GOT3 (cell line): ENCODE measurements at places on chromosomes 6 and 20.

DNA sequence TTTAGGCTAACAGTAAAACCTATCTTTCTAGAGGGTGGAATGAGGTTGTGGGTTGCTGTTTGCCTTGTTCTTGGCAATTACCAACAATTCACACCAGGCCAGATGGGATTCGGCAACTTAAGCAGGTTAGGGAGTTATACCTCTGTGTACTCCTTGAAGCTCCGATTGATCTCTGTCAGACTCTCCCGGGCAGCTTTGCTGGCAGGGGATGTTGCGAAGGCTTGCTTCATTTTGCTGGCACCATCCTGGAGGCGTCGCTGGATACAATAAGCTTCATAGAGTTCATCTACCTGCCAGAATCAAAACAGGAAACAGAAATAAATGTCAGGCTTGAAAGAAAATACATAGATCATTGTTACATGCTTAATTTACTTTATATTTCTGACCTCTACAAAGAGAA, 66.4 kb upstream of the ARMH2 start:
- DNase-seq = no peak

GRCh38 chr20:1308067-1308701, 20.8 kb downstream of the SDCBP2 start:
- no peak for DNase-seq

- no peak for DNase-seq
These were observed 206.4 kb downstream of the DTNBP1 start for GRCh38 chr6:15456422-15456821.

- no peak for DNase-seq
These were observed 6.8 kb upstream of the RIPK1 start for GRCh38 chr6:3061501-3061941.

- DNase-seq = no peak
These were observed 222.7 kb upstream of the FOXA2 start for GRCh38 chr20:22807045-22807444.

- DNase-seq = no peak
These were observed 8.4 kb downstream of the ENTPD6 start for GRCh38 chr20:25203871-25204320.

GRCh38 chr6:167574431-167575151, 249.7 kb downstream of the TTLL2 start:
- no peak for DNase-seq

DNA sequence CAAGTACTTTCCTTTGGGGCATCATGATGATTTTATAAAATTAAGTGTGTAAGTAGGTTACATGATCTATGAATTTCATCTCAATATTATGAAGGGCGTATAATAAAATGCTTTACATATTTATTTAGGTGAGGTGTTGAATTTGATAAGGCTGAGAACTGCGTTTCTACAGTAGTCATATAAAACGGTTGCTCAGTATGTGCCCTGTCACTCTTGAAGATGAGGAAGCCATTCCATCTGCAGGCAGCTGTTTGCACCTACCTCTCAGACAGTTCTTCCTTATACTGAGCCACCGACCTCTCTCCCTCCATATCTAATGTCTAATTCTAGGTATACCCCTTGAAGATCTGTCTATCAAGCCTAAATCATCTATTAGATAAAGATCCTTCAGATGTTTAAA, 16.1 kb downstream of the NCOA7 start:
- DNase-seq = no peak

GRCh38 chr6:85408039-85408438, 41.8 kb upstream of the NT5E start:
- no peak for DNase-seq

GRCh38 chr20:9172851-9173250, 104.0 kb downstream of the PLCB4 start:
- no peak for DNase-seq

GRCh38 chr6:114119056-114119455, 148.1 kb upstream of the HDAC2 start:
- DNase-seq = no peak

DNA sequence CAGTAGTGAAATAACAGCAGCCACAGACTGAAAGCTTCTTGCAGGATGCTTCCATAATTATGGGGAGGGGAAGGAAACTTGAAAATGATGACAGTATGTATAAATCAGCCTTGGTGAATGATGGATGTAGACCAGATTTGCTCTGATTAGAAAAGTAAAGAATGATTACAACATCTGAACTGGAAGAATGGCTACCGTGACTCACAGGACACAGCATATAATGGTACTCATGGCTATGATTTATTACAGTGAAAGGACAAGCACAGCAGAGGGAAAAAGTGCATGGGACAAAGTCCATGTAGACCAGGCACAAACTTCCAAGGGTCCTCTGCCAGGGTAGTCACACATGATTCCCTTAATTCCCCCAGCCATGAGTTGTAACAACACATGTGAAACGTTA, 70.7 kb upstream of the POPDC3 start:
- DNase-seq = no peak

DNA sequence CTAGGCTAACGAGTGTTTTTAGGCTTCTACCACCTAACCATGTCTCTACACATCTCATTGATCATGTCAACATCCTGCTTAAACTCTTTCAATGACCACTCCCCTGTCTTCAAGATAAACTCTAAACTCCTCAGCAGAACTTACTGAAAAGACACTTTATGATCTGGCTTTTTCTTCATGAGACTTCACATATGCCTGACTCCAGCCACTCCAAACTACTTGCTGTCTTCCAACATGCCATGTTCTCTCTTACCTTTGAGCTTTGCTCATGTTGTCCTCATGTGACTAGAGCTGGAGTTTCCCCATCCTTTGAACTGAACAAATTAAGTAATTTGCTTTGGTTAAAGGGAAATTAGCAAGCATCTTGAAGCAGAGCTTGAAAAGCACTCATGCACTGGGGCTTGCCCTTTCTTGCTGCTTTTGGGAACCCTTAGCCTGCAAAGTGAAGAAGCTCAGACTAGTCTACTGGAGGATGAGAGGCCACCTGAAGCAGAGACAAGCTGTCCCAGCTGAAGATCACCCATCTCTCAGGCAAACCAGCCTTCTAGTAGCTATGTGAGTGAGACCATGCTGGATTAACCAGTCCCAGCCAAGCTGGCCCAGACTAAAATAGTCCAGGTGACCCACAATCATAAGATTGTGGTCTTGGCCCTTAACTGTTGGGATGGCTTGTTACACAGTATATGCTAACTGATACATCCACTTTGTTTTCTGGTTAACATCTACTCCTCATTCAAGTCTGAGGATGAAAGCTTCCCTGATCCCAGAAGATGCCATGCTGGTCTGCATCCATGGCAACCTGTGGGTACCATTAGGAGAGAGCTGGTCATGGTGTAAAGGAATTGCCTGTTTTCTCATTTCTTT, 235.8 kb downstream of the GMPR start:
- no peak for DNase-seq

DNA sequence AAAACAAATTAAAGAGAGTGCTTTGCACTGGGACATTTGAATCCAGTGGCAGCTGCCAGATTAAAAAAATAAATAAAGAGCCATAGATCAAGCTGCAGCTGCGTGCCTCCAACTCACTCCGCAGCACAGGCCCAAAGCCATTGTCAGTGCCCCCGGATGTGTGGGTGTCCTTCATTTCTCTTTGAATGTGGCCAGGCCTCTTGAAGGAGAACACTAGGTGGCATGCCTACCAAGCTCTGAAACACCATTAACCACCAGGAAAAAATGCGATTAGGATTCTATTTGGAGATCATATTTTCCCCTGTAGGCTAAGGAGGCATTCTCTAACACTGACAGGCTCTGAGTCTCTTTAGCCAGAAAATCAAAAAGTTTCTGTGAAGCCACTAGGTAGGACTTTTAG, 549.8 kb downstream of the PRKN start:
- DNase-seq = no peak

- DNase-seq = no peak
These were observed 2.8 kb upstream of the PARD6B start for GRCh38 chr20:50728486-50728980.

GRCh38 chr20:9214685-9215084, 145.8 kb downstream of the PLCB4 start:
- no peak for DNase-seq

DNA sequence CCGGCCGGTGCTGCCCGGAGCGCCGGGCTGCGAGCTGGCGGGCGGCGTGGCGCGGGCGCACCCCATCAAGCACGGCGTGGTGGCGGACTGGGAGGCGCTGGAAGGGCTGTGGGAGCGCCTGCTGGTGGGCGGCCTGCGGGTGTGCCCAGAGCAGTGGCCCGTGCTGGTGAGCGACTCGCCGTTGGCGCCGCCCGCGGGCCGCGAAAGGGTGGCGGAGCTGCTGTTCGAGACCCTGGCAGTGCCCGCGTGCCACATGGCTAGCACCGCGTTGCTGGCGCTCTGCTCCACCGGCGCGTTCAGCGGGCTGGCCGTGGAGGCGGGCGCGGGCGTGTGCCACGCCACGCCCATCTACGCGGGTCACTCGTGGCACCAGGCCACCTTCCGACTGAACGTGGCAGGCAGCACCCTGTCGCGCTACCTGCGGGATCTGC, 517 bp downstream of the ACTL10 start:
- no peak for DNase-seq

DNA sequence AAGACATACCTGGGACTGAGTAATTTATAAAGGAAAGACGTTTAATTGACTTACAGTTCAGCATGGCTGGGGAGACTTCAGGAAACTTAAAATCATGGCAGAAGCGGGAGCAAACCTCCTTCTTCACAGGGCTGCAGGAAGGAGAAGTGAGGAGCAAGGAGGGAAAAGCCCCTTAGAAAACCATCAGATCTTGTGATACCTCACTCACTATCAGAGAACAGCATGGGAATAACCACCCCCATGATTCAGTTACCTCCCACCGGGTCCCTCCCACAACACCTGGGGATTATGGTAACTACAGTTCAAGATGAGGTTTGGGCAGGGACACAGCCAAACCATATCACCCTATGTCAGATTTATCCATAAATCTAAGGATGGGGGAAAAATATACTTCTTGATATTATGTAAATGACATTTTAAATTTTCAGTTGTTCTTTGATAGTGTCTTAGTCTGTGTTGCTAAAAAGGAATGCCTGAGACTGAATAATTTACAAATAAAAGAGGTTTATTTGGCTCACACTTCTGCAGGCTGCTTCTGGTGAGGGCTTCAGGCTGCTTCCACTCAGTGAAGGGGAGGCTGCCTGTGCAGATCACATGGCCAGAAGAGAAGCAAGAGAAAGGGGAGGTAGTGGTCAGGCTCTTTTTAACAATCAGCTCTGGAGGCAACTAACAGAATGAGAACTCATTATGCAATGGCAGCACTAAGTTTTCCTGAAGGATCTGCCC, 1.2 kb upstream of the MCM9 start:
- DNase-seq = no peak

- DNase-seq = no peak
These were observed 680.2 kb upstream of the MMS22L start for GRCh38 chr6:97963193-97963592.

DNA sequence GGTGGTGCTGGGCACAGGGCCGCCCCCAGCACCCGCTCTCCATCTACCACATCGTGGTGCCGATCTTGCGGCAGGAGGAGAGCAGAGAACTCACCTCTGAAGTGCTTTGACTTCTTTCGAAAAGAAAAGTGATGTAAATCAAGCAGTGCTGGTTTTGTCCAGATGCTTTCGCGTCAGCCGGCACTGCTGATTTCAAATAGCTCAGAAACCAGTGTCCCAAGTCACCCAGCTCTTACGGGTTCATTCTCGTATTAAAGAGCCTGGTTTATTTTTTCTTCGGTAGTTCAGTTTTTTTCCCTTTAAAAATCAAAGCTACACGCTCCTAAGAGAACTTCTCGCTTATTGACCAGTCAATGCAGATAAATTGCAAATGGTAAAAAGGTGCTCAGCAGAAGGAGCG, 32.1 kb downstream of the MYT1 start:
- DNase-seq = no peak

DNA sequence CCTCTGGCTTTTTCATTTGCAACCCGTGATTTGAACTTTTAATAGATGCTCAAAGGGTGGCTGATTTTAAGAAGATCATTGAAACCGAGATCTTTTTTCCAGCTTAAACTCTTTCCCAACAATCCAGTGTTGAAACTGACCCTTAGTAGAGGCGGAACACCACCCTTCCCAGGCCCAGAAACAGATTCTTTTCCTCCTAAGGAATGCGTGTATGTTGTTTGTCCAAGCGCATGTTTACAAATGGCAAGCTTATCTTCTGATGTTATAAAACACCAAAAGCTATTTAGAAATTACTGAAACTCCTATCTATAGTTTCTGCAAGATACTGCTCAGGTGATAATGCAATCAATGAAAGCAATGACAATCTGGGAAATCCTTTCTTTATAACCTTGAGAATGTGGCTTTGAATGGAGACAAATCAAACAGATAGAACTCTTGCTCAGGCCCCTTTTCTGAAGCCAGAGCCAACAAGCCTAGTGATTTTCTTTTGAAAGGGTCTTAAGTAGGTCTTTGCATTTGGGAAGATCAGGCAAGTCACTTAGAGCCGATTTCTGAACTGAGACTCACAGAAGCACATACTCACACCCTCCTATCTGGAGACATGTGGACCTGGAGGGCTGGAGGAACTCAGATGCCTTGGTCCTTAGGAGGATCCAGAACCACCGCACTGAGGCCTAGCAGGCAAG, 9.1 kb downstream of the BANF2 start:
- no peak for DNase-seq

DNA sequence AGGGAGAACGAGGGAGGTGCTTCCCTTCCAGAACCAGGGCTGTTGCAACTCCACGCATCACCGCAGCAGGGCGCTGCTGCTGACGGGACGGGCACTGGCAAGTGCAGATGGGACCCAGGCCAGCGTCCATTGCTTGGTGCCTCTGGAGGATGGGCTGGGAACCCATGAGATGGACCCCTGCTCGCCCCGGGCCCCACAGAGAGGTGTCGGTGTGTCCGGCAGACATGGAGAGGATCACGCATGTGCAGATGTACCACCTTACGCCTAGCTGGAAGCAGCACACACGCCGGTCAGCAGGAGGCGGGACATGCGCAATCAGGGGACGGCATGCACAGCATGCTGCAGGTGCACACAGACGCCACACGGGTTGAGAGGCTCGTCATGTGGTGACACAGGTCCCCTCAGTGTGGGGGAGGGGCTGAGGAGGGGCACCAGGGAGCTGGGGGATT, 5.7 kb downstream of the CABLES2 start:
- no peak for DNase-seq

GRCh38 chr6:1001655-1002349, 308.9 kb upstream of the EXOC2 start:
- DNase-seq = no peak
